ENCODE measurements at places on chromosomes 12 and 14.

DNA sequence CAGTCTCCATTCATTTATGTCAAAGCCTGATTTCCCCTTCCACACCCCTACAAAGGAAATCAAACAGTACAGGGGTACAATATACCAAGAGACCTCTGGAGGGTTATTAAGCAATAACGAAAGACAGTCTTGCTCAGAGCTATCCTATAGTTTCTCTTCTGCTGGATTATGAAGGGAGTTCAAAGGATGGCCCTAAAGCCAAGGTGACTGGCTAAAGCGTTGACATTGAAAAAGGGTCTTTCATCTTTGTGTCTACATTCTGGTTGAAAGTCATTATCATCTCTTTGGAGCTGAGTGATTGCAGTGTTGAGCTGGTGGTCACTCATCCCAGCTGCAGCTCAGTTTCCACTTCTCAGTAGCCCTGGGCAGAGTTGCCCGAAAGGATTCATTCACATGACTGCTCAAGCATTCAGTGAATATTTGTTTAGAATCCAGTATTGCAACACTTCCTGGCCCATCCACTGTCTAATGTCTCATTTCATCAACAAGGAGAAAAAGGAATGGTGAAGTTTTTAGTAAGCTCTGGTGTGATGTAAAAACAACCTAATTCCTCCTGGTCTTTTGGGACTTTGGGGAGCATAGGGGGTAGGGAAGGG lies 19.2 kb upstream of the TBX5 start:
- DNase-seq = no peak

- no peak for DNase-seq
Measured at GRCh38 chr12:49702676-49703215, 4.5 kb downstream of the FMNL3 start.

- DNase-seq = no peak
Measured at GRCh38 chr12:102543494-102544485, 63.4 kb upstream of the IGF1 start.

DNA sequence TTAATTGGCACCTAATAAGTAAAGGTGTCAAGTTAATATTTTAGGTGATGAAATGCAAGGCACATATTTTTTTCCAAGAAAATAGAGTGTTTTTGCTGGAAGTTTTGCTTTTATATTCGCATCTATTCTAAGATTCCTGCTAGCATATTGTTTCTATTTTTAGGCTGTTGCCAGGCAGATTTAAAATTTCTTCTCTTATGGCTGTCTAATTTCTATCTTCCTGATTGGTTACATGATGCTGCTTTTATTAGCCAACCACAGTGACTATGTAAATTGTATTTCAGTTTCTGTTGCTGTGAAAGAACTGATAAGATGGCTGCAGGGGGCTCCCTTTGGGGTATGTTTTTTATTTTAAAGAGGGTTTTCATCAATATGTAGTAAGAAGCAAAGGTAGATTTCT lies 42.7 kb downstream of the ATF7IP start:
- no peak for DNase-seq

DNA sequence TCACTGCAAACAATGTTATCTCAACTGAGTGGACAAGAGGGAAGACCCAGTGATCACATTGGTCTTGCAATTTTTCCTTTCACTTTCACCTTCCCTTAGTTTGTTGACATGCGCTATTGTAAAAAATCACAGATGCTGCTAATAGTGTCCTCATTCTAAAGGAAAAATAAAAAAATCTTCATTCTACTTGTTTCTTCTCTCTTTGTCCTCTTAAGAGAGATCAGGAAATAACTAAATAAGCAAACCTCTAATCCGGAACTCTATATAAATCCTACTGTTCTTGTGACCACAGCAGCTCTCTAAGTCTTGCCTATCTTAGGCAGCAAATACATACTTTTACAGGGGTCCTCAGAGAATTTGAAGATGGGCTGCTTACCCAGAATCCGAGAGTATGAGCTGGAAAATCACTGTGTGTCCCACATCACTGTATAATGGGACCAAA lies 257.7 kb downstream of the NAV3 start:
- DNase-seq = no peak

DNA sequence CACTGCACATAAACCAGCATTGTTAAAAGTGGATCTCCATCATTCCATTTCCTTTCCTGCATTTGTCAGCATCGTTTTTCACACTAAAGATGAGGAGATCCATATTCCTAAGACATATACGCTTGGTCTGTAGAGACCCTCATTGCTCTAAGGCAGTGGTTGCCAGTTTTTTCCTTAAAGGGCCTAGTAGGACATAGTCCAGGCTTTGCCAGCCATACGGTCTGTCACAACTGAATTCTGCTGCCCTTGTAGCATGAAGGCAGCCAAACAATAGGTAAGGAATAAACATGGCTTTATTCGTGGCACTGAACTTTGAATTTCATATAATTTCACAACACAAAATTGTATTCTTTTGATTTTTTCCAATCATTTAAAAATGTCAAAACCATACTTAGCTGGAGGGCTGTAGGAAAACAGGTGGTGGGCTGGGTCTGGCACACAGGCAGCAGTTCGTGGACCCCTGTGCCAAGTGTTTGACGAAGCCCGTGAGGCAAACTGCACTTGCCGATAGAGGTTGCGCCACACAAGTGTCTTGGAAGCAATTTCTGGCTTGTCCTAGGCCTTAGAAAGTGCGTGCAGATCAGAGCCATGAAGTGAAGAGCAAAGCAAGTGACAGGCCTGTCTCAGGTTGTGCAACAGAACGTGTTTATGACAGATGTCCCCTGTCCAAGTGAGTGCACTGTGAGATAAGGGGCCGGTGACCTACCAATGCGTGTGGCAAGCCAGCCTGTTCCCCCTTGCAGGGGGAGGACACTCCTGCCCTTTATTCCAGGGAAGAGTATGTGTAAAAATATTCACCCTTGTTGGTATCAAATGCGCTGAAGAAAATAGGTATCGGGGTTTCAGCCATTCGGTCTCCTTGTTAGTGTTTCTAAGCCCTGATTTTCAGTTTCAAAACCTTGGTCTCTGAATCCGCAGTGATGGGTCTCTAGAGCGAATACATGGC lies 916 bp upstream of the CHPT1 start:
- DNase-seq = no peak

- no peak for DNase-seq
Measured at GRCh38 chr12:54217774-54218241, 29.0 kb upstream of the SMUG1 start.

GRCh38 chr14:106840258-106840657 lies 1313.9 kb downstream of the TMEM121 start:
- DNase-seq = no peak

DNA sequence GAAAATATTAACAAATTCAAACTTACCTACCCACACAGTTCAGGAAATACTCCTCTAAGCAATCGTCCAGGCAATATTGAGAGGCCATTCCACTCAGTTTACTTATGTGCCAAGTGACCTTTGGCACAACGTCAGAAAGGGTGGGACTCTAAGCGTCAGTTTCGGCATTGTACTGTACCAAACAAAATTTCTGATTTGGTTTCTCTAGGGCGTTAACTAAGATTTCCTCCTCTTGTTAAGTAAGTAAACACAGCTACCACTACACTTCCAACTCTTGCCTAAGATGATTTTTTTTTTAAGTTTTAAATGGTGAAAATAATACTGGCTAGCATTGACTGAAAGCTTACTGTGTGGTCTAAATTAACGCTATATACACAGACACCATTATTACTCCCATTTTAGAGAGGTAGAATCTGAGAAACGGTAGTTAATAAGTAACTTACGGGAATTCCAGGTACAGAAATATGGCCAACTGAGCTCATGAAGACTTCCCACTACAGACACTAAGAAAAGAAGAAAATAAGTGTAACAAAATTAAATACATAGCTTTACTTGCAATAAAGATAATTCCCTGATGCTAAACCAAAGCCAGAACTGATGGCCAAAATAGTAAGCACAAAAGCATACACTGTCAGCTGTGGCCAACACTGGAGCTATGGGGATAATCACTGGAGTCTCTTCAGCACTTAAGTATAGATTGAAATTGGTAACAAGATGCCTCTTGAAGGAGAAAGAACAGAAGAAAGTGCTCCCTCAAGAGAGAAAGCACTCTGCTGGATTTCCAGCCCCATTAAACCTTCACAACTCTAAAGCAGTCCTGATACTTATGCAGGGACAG lies 76.1 kb downstream of the EPS8 start:
- DNase-seq = no peak

GRCh38 chr14:80017795-80018194 lies 193.5 kb downstream of the DIO2 start:
- no peak for DNase-seq

GRCh38 chr12:132517740-132518100 lies 27.8 kb downstream of the FBRSL1 start:
- no peak for DNase-seq

- no peak for DNase-seq
Measured at GRCh38 chr14:81940651-81941050, 407.0 kb upstream of the SEL1L start.

GRCh38 chr12:90360300-90360699 lies 594.7 kb downstream of the CCER1 start:
- no peak for DNase-seq

GRCh38 chr12:85874031-85874461 lies at the start of gene NTS:
Gene NTS, plus strand, starts transcription at chr12:85874295. Its CDS starts 109 bp downstream, at chr12:85874404.
- no peak for DNase-seq

DNA sequence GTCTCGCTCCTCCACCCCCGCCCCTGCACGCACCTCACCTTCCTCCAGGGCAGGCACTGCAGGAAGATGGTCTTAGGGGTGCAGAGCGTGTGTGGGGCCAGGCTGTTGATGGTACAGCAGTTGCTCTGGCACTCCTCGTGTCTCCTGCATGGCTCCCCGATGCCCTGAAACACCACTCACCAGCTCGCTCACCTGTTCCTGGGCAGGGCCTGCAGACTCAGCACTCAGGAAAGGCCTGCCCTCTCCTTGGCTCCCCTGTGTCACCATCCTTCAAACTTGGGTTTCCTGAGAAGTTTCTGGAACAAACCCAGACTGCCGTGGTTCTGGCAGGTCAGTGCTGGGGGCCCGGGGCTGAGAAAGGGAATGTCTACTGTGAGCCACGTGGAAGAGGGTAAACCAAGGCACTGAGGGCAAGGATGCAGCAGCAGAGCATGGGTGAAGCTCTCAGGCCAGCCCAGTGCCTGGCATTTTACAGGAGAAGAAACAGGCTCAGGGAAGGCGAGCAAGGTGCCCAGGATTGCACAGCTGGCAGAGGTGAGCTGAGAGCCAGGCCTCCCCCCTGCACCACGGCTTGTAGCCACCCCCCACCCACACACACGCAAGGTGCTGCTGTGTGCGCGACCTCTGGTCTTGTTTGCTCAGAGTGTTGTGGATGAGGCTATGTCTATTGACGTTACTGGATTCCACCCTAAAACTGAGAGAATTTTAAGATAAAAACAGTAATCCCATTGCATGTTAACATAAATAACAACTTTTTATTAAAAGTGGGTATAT lies 5.5 kb downstream of the LRCOL1 start:
- DNase-seq = no peak
